Mesothelial cell of epicardium (in vitro differentiated cells): ENCODE measurements at places on chromosomes 16 and 17. TPM values are rescaled to one million over a fixed set of nuclear protein-coding genes. Genes with fewer than 3 reads are reported as not detected.

DNA sequence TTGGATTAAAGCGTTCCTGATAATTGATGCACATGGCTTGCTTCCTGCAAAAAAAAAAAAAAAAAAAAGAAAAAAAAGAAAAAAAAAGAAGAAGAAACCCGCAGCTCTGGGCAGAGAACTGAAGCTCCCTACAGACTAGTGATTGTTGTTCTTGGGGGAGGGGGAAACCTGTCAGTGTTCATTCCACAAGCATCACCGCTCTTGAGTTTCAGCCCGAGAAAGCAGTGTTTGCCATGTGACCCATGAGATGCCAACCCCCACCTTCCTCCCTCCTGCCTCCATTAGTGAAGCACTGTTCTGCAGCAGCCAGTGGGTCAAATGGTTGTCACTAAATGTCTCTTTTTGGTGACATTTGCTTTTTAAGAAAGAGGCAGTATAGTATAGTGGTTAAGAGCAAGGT is 1.7 kb downstream of the USP43 start:
- DNase-seq: no peak
- peak overlapping the region; percentile 84 for H3K27ac ChIP-seq
- peaks cover 23% of the 10 kb centered on the region for H3K27me3 ChIP-seq
- H3K4me3 ChIP-seq: peak overlapping the region; percentile 88

GRCh38 chr16:1472974-1473373 is 1.9 kb downstream of the CLCN7 start:
- DNase-seq: no peak
- no peaks in the 10 kb centered on the region for H3K27me3 ChIP-seq
- H3K27ac ChIP-seq: peak overlapping the region; percentile 76

- no peaks in the 10 kb centered on the region for H3K27me3 ChIP-seq
- no peak overlapping the region for H3K4me3 ChIP-seq
- no peak for DNase-seq
- H3K27ac ChIP-seq: peak overlapping the region; percentile 16
- no peaks in the 10 kb centered on the region for H3K4me1 ChIP-seq
- H3K36me3 ChIP-seq: peaks cover 20% of the 10 kb centered on the region
These were observed 38.4 kb downstream of the PTRH2 start for GRCh38 chr17:59668816-59669215.

GRCh38 chr16:13441675-13442074 is 478.3 kb upstream of the ERCC4 start:
- no peak overlapping the region for H3K4me3 ChIP-seq
- peaks cover 6% of the 10 kb centered on the region for H3K27me3 ChIP-seq
- H3K4me1 ChIP-seq: no peaks in the 10 kb centered on the region
- no peak for DNase-seq
- H3K36me3 ChIP-seq: no peaks in the 10 kb centered on the region
- no peak overlapping the region for H3K27ac ChIP-seq

- peaks cover 32% of the 10 kb centered on the region for H3K36me3 ChIP-seq
- H3K4me3 ChIP-seq: no peak overlapping the region
- H3K4me1 ChIP-seq: no peaks in the 10 kb centered on the region
- no peak for DNase-seq
- H3K27me3 ChIP-seq: no peaks in the 10 kb centered on the region
These were observed 23.2 kb upstream of the DUSP14 start for GRCh38 chr17:37466471-37466870.

GRCh38 chr16:23031508-23032098 is 117.6 kb downstream of the USP31 start:
- H3K4me1 ChIP-seq: no peaks in the 10 kb centered on the region
- H3K27ac ChIP-seq: no peak overlapping the region
- DNase-seq: no peak
- peaks cover 9% of the 10 kb centered on the region for H3K27me3 ChIP-seq

DNA sequence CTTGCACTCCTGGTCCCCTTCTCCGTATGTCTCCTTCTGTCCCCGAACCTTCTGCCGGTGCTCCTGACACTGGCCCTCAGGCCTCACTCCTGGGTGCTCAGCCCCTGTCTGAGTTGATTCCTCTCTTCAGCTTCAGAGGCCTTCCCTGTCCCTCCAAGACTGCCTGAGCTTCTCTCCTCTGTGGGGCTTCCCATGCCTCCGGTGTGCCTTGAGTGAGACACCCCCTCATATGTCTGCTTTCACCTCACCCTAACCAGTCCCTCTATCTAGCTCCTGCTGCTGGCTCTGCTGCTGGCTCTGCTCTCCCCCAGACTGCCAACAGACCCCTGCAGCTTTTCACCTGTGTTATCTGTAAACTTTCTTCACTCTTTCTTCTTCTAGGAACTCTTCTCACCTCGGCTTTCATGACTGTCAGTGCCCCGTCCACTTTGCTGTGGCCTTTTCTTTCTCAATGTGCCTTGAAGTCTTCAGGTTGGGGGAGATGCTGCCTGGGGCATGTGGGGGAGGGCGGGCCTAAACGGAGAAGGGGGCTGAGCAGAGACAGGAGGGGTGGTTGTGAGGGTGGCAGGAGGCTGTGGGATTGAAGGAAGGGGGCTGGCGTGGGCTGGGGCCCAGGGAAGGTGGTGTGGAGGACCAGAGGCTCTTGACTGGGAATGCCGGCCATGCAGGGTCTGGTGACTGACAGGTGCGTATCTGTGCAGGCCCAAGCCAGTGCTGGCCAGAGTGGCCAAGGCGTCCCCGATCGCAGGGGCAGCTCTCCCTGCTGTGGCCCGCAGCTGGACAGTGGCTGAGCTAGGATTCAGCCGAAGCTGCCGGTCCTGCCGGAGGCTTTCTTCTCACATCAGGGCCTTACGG is 81.3 kb downstream of the METRNL start:
- H3K27ac ChIP-seq: no peak overlapping the region
- H3K27me3 ChIP-seq: peaks cover 3% of the 10 kb centered on the region
- peaks cover 9% of the 10 kb centered on the region for H3K4me1 ChIP-seq
- no peak overlapping the region for H3K4me3 ChIP-seq
- no peak for DNase-seq
- no peaks in the 10 kb centered on the region for H3K36me3 ChIP-seq

DNA sequence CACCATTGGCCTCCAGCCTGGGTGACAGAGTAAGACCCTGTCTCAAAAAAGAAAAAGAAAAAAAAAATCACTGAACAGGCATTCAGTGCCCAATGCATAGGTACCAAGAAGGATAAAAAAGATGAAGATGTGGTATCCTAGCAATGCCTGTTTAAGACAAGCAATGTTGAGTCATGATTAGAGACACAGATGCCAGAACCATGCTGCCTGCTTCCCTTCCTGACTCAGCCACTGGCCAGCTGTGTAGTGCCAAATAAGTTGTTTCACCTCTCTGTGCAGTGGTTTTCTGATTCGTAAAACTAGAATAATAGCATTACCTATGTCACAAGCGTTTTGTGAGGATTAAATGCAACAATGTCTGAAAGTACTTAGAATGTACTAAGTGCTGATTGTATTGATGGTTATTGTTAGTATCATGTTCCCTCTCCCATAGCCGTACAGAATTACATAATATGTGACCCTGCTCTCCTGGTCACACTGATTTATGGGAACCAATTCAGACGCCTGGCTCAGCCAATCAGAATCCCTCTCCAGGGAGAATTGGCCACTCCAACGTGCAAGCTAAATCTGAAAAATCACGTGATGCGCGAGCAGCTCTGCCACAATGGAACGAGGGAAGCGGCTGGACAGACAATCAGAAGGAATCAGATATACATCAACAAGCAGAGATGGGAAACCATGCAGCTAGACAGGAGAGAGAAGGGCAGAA is 241.9 kb downstream of the SLC39A11 start:
- H3K4me1 ChIP-seq: peaks cover 5% of the 10 kb centered on the region
- H3K4me3 ChIP-seq: no peak overlapping the region
- H3K27me3 ChIP-seq: no peaks in the 10 kb centered on the region
- H3K27ac ChIP-seq: no peak overlapping the region

DNA sequence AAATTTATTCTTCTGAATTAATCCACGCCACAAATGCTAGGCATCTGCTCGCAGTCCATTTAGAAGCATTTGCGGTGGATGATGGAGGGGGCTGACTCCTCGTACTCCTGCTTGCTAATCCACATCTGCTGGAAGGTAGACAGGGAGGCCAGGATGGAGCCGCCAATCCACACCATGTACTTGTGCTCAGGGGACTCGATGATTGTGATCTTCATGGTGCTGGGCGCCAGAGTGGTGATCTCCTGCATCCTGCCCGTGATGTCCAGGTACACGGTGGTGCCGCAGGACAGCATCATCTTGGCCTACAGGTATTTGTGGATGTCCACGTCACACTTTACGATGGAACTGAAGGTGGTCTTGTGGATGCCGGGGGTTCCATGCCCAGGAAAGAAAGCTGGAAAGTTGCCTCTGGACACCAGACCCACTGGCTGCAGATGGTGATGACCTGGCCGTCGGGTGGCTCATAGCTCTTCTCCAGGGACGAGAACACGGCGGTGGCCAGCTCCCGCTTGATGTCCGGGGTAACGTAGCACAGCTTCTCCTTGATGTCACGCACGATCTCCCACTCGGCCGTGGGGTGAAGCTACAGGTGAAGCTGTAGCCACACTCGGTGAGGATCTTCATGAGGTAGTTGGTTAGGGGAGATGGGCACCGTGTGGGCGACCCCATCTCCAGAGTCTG is 7.5 kb upstream of the HEATR3 start:
- peaks cover 5% of the 10 kb centered on the region for H3K27me3 ChIP-seq
- no peak overlapping the region for H3K4me3 ChIP-seq
- DNase-seq: no peak
- H3K27ac ChIP-seq: no peak overlapping the region
- H3K36me3 ChIP-seq: no peaks in the 10 kb centered on the region

DNA sequence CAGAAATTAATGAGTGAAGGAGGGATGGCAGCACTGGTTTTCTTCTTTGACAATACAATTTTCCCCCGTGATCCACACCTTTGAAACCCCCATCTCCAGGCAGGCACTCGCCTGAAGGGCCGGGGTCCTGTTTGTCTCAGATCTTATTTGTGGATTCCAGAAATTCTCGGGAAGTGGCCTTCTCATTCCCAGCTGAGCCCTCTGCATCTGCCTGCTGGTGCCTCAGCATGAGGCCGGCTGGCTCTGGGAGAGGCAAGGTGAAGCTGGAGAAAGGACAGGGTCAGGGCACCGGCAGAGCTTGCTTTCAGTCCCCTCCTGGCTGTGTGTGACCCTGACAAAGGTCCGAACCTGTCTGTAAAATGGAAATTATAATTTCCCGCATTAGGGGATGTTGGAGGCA is 35.8 kb upstream of the C1QL1 start:
- no peak overlapping the region for H3K27ac ChIP-seq
- H3K4me1 ChIP-seq: peaks cover 13% of the 10 kb centered on the region
- H3K36me3 ChIP-seq: no peaks in the 10 kb centered on the region

- H3K36me3 ChIP-seq: no peaks in the 10 kb centered on the region
- no peaks in the 10 kb centered on the region for H3K27me3 ChIP-seq
- no peak overlapping the region for H3K4me3 ChIP-seq
- H3K4me1 ChIP-seq: peaks cover 10% of the 10 kb centered on the region
- no peak for DNase-seq
These were observed 7.6 kb upstream of the SLC47A2 start for GRCh38 chr17:19723964-19724363.

DNA sequence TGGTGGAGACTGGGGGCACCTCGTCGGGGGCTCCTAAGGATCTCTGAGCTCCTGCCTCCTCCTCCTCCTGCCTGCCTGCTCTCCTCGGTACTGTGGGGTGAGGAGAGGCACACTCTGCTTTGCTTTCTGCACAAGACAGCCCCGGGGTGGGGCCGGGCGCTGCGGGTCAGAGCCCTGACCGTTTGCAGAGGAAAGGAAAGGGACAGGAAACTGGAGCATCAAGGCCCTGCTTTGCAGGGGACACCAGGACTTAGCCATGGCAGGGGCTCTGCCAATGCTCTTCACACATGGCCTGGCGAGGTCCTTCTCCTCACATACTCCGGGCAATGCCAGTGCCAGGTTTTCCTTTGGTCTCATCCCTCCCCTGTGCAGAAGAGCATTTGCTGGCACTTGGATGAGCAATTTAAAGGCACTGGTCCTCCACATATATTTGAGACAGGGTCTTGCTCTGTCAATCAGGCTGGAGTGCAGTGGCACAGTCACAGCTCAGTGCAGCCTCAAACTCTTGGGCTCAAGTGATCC is 23.8 kb upstream of the DOC2B start:
- H3K27ac ChIP-seq: peak overlapping the region; percentile 14
- no peaks in the 10 kb centered on the region for H3K27me3 ChIP-seq
- DNase-seq: no peak
- H3K36me3 ChIP-seq: peaks cover 13% of the 10 kb centered on the region
- peaks cover 25% of the 10 kb centered on the region for H3K4me1 ChIP-seq
- H3K4me3 ChIP-seq: no peak overlapping the region

DNA sequence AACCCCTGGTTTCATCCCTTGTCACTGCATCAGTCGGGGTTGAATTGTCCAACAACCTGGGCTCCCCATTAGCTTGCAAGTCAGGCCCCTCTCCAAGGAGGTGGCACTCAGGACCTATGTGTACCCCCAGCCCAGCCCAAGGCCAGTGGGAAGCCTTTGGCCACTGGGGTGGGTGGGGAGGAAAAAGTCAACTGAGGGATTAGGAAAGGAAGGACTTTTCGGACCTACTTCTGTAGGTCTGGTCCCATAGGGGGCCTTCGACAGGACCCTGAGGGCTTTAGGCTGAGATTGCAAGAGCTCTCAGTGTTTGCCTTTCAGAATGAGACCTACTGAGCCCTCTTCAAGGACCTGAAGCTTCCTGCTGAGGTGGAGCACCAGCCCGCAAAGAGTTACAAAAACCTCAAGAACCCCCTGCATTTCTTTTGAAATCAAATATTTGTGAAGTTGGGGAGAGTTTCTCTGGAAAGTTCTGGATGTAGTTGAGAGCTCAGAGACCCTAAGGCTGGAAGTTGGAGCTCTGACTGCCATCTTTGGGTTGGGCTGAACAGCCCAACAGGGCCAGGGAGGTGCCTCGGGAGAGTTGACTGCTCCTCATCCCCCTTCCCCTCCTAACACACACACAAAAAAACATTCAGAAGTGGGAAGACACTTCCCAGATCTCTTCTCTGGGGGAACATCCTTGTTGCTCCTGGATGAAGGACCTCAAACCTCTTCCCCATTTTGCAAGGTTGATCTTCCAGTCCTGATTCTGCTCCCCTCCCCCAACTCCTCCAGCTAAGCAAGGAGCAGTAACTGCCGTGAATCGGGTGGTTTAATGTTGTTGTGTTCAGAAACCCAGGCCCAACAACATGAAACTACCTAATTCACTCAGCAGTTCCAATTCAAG is 5.8 kb upstream of the HOXB9 start:
- peaks cover 49% of the 10 kb centered on the region for H3K4me1 ChIP-seq
- no peak overlapping the region for H3K4me3 ChIP-seq

GRCh38 chr17:77143306-77143705 is 2.5 kb downstream of the SEC14L1 start:
- no peak overlapping the region for H3K4me3 ChIP-seq
- no peak overlapping the region for H3K27ac ChIP-seq
- no peaks in the 10 kb centered on the region for H3K27me3 ChIP-seq
- peaks cover 36% of the 10 kb centered on the region for H3K4me1 ChIP-seq
- DNase-seq: no peak

MYH2 gene
- not detected in 3 replicates for total RNA-seq

HS3ST3A1 gene
- 8.8 to 10.2 TPM (median 10.2 TPM) in 3 replicates for total RNA-seq

CKLF gene
- 28.9 to 33.2 TPM (median 31.1 TPM) in 3 replicates for total RNA-seq

C16orf95 gene
- total RNA-seq: 4.5 to 6.2 TPM (median 4.6 TPM) in 3 replicates

SLC6A4 gene
- total RNA-seq: 0.84 to 1.1 TPM (median 0.91 TPM) in 3 replicates

NECAB2 gene
- 1.2 to 1.8 TPM (median 1.5 TPM) in 3 replicates for total RNA-seq

EVPL gene
- 0.16 to 0.47 TPM (median 0.25 TPM) in 3 replicates for total RNA-seq

ZG16B gene
- 0.51 to 1.5 TPM (median 0.70 TPM) in 3 replicates for total RNA-seq

DRC7 gene
- total RNA-seq: 0.43 to 0.47 TPM in 2 of 3 replicates, not detected in the other

NEK8 gene
- 5.2 to 7.6 TPM (median 5.9 TPM) in 3 replicates for total RNA-seq

GNG13 gene
- total RNA-seq: not detected in 3 replicates

CD300LD gene
- total RNA-seq: not detected in 3 replicates

KRT33A gene
- total RNA-seq: not detected in 3 replicates
